Inflammatory macrophage treated with lipopolysaccharide for 1 hour (primary cell): ENCODE measurements at places on chromosomes 7 and 10.

DNA sequence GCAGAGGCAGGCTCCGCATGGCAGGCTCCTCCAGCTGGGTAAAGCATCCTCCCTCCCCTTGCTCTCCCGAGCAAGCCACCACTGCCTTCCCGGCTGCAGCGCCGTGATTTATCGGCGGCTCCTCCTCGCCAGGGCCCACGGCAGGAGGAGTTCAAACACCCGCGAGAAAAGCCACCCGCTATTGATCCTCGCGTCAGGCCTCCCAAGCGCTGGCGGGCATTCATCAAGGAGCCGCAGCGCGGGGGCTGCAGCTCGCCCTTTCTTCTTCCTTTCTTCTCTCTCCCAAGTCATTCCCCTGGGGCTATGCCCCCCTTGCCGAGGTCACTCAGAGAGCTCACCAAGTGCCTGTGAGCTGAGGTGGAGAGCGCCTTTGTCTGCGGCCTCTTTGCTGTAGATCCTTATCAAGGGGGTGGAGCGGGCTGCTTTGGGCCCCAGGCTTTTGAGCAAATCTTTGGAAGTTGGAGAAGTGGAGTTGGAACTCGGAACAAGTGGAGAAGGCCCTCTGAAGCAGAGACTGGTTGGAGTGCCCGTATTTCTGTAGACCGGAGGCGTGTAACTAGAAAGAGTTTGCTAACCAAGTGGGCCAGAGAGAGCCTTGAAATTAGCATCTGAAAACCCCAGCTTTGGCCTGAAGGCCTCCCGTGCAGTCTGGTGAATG lies 107.2 kb upstream of the PPIF start:
- no peak for DNase-seq

DNA sequence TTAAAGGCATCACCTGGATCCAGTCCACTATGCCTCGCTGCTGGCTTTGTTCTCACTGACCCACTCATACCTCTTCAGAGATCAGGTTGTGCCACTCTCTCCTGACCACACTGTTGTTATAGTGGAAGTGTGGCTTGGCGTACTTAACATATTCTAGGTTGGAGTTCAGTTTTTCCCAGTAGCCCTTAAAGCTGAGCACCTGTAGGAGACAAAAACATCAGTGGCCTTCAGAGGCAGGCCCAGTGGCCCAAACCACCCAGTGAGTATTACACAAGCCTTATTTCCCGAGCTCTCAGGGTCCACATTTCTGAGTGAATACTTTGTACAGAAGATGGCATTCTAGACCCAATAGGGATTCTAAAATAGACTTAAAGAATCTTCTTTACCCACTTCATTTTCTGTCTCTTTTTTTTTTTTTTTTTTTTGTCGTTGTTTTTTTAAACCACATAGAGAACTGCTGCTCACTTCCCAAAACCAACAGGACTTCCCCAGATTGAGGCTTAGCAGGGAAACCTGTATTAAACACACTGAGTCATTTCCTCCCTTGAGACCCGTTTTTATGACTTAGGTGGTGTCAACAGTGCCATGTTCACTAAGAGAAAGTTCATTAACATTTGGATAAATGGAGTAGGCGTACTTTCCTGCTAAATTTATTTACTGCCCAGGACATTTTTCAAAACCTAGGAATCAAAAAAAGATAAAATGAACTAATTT lies 85.8 kb downstream of the GSAP start:
- DNase-seq = peak; percentile 93

- no peak for DNase-seq
Observed at GRCh38 chr7:110871856-110872255, 219.1 kb upstream of the LRRN3 start.

DNA sequence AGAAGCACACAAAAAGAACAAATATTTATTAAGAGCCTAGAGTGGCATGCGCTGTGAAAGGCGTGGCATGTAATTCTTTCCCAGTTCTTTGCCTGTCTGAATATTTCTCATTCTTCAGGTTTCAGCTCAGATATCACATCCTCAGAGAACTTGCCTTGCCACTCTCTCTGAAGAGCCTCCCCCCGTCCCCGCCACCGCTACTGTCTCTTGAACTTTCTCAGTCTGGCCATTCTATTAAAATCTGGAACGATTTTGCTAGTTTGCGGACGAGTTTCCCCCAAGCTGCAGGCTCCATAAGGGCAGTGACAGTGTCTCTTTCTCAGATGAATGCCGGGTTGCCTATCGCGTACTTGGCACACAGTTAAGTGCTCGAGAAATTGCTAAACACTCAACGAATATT lies 787 bp upstream of the PLEKHA1 start:
- no peak for DNase-seq

DNA sequence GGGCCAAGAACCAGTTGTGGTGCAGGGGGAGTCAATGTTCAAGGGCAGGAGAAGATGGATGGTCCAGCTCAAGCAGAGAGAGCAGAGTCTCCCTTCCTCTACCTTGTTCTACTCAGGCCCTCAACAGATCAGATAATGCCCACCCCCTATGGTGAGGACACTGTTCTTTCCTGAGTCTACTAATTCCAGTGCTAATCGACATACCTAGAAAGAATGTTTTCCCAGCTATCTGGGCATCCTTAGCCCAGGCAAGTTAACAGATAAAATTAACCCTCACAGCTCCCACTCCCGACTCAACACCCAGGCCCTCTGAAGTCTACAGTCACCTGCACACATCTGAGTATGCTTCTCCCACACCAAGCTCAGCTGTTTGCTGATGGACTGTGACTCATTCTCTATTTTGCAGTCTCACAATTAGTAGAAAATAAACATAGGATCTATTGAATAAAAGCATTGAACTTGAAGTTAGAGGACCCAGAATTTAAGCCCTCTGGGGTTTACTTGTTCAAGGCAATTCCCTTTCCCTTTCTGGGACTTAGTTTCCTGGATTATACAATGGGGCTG lies 17.1 kb downstream of the COL13A1 start:
- DNase-seq = no peak

DNA sequence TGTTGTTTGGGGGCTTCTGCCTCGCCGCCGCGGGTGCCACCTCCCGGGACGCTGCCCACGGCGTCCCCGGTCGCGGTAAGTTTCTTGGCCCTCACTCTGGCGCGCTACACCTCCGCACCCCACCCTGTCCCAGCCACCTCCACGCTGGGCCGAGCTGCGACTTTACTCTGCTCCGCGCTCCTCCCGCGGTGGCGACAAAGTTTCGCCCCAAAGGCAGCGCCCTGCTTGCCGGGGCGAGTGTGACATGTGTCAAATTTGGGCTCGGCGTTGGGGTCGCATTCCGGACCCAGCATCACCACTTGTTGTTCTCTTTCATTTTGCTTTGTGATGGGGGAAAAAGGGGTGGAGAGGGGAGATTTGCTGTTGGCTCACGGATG lies 167.7 kb upstream of the PPP1R3A start:
- no peak for DNase-seq

DNA sequence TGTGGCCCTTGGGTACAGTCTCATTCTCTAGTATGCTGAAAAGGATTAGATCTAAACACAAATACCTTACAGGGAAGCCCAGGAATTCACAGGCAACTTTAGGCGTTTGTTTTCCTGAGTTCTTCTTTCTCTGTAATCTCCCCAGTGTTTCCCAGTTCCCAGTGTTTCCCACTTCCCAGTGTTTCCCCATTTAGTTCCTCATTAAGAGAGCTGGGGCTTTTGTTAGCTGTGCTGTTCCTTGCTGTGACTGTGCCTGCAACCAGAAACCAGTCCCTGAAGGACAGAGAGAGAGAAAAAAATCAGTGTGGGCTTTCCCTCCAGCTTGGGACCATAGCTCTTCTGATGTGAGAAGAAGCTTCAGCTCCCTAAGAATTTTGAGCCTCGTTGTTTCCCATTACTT lies 802.9 kb upstream of the COBL start:
- DNase-seq = no peak

- DNase-seq = no peak
Observed at GRCh38 chr10:61376377-61376776, 76.8 kb downstream of the TMEM26 start.

- no peak for DNase-seq
Observed at GRCh38 chr7:1719913-1720312, 49.8 kb downstream of the ELFN1 start.

GRCh38 chr7:77887567-77887966 lies 89.0 kb downstream of the PHTF2 start:
- DNase-seq = no peak

- DNase-seq = no peak
Observed at GRCh38 chr7:49778731-49779270, 5.4 kb downstream of the VWC2 start.

- no peak for DNase-seq
Observed at GRCh38 chr10:131203456-131204357, 107.8 kb downstream of the TCERG1L start.

- DNase-seq = no peak
Observed at GRCh38 chr7:80675090-80675489, 36.6 kb downstream of the CD36 start.

DNA sequence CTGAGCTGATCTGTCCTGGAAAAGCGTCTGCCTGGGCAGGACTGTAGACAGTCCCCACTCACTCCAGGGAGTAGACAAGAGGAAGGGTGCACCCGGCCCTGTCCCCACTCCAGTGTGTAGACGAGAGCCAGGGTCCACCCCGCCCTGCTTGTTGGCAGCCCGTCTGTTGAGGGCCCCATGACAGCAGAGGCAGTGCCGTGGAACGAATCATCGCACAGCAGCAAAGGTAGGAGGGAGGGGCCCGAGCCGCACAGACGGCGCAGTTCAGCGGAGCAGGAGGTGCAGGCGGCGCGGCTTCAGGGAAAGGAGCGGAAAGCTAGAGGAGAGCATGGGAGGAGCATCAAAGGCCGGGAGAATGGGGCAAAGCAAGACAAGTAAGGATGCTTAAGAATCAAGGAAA lies 93.0 kb downstream of the DYNC2I1 start:
- no peak for DNase-seq

- no peak for DNase-seq
Observed at GRCh38 chr7:142094861-142095260, 16.7 kb upstream of the MGAM2 start.

DNA sequence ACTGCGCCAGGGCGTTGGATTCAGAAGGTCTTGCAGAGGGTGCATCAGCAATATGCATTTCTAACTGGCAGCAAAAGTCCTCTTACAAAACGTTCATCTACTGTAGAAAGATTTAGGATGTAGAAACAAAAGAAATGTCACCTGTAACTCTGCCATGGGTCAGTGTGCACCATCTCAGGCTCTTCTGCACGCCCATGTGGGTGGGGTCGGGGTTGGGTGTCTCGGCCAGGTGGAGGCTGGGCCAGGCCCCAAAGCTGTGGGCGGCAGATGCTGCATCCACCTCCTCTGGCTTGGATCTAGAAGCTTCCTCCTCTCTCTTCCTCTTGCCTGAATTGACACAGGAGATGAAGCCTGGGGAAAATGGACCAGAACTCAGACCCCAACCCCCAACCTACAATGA lies 111.3 kb upstream of the PPP2R2D start:
- no peak for DNase-seq

- DNase-seq = peak; percentile 29
Observed at GRCh38 chr7:155456738-155457543, 988 bp upstream of the EN2 start.

- no peak for DNase-seq
Observed at GRCh38 chr7:47795631-47796030, 152.6 kb downstream of the PKD1L1 start.
